K562 (cell line): ENCODE measurements at places on chromosomes 13 and 19. TPM values are rescaled to one million over a fixed set of nuclear protein-coding genes. Genes with fewer than 3 reads are reported as not detected.

GRCh38 chr19:6925386-6925785 is 38.0 kb downstream of the ADGRE1 start:
- DNase-seq: no peak
- H3K27me3 ChIP-seq: no peaks in the 10 kb centered on the region
- no peak overlapping the region for H3K4me3 ChIP-seq
- no peaks in the 10 kb centered on the region for H3K4me1 ChIP-seq
- no peaks in the 10 kb centered on the region for H3K36me3 ChIP-seq

Gene UPF1
- 36.5 and 40.7 TPM in 2 replicates for polyA plus RNA-seq

Gene ZNF534
- 0.20 TPM in 1 of 2 replicates, not detected in the other for polyA plus RNA-seq

DNA sequence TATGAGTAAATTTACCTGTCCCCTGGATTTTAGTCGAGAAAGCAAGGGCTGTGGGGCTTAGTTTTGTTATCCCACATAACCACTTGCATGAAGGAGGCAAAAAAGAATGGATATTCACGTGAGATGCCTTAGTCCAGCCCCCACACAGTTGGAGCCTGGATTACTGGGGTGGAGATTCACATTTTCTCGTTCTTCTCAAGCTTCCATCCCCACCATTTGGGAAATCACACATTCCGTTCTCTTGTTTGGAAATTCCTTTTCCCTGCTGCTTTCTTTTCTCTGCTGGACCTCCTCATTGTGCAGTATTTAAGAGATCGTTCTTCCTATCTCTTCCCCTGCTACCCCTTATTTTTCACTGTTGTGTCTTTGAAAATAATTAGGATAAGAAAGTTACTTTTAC is 45.1 kb upstream of the FARP1 start:
- no peaks in the 10 kb centered on the region; the same call in 2 of the 3 replicates for H3K27me3 ChIP-seq
- no peak overlapping the region for H3K27ac ChIP-seq
- no peaks in the 10 kb centered on the region for H3K36me3 ChIP-seq
- H3K4me1 ChIP-seq: no peaks in the 10 kb centered on the region
- DNase-seq: no peak

DNA sequence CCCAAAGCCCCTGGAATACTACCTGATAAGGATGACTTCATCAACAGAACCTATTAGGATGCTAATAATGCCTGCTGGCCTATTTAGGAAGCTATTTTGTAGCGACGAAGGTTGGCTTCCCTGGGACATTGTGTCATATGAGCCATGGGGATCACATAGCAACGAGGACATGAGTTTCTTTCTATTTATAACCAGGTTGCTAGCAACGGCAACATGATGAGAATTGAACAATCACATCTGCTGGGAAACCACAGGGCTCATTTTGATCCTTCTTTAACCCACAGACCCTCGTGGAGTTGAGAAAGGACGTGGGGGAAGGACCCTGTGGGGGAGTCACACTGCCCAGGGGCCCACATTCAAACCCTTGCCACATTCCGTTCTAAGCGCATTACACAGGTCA is 172.2 kb downstream of the COL4A1 start:
- H3K36me3 ChIP-seq: no peaks in the 10 kb centered on the region
- peaks cover 39% of the 10 kb centered on the region for H3K27me3 ChIP-seq
- peaks cover 2% of the 10 kb centered on the region; the same call in 1 of the 3 replicates for H3K4me1 ChIP-seq
- DNase-seq: no peak
- no peak overlapping the region for H3K27ac ChIP-seq

DNA sequence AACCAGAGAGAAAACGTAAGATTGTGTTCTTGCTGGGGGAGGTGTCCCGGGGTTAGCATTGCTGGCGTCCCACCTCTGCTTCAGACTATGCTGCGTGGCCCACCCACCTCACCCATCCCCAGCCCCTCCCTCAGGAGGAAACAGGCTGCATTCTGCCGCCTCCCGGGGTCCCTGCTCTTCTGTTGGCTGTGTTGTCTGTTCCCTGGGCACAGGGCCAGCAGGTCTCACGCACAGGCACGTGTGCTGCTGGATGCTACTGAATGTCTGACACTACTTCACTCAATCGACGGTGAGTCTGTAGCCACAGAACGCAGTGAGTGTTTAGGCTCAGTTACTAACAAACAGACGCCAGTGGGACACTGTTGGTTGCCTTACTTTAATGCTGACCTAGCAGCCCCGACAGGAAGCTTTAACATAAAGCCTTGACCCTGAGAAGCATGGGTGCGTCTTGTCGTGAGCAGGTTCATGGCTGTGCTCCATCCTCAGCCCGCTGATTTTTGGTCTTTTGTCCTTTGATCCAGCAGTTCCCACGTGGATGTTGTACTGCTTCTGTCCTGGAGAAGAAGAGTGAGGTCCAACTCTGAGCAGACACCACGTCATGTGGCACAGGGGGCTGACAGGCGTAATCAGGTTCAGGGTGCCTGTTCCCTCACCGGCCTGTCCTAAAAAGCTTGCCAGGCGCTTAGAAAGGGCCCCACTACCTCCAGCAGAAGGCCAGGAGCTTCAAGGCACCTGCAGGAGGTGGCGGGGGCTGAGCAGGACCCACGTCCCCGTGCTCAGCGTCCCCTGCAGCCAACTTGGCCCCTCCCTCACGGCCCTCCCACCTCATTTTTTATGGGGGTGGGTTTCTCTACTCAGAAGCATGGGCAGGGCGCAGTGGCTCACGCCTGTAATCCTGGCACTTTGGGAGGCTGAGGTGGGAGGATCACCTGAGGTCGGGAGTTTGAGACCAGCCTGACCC is 26.0 kb downstream of the NAXD start:
- H3K27me3 ChIP-seq: no peaks in the 10 kb centered on the region
- DNase-seq: no peak
- peaks cover 80% of the 10 kb centered on the region; the same call in 2 of the 3 replicates for H3K36me3 ChIP-seq
- H3K27ac ChIP-seq: no peak overlapping the region
- H3K4me3 ChIP-seq: no peak overlapping the region

Gene SIGLEC14
- polyA plus RNA-seq: not detected in 2 replicates
